ENCODE measurements at places on chromosomes 3 and 15.

GRCh38 chr3:4083225-4084015, 219.7 kb upstream of the SETMAR start:
- peaks cover 17% of the 10 kb centered on the region for H3K4me1 ChIP-seq
- no peak overlapping the region for H3K27ac ChIP-seq
- H3K27me3 ChIP-seq: no peaks in the 10 kb centered on the region
- no peaks in the 10 kb centered on the region for H3K36me3 ChIP-seq
- H3K4me3 ChIP-seq: no peak overlapping the region

- no peak overlapping the region for H3K4me3 ChIP-seq
- peaks cover 4% of the 10 kb centered on the region for H3K36me3 ChIP-seq
- H3K27ac ChIP-seq: peak overlapping the region; percentile 69
- H3K4me1 ChIP-seq: peaks cover 36% of the 10 kb centered on the region
Measured at GRCh38 chr15:69576035-69576526, 123.5 kb downstream of the RPLP1 start.

DNA sequence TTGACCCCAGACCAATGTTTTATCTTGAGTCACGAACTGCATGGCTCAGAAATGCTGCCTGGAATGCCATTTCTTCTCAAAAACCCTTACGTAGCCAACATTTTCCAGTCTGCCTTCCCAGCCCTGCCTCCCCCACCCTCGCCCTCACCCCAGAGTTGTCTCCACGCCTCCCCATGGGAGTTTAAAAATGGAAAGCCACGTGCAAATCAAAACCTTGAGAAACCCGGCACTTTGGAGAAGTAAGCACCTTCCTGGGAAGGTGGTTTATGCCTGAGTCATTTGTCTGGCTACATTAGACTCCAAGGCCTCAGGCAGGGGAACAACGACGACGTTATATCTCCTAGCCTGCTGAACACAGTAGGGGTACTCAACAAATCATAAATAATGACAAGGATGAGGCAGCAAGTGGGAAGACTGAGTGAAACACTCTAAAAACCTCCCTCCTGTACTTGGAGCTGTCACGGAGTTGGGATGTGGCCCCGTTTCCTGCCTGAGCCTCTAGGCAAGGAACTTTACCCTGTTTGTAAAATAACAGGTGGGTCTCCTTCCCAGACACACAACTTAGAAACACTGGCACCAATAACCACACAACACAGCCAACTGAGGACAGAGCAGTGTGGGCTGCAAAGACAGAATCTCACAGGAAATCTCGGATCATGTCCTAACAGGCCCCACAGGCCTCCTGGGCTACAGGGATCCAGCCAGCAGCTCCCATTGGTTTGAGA, 179.1 kb downstream of the NTRK3 start:
- no peaks in the 10 kb centered on the region for H3K27me3 ChIP-seq
- no peak overlapping the region for H3K27ac ChIP-seq
- H3K4me1 ChIP-seq: peaks cover 11% of the 10 kb centered on the region

GRCh38 chr15:73927476-73928240, 1.4 kb downstream of the LOXL1 start:
- DNase-seq: peak; percentile 63
- H3K36me3 ChIP-seq: no peaks in the 10 kb centered on the region
- H3K4me1 ChIP-seq: peaks cover 6% of the 10 kb centered on the region
- peaks cover 29% of the 10 kb centered on the region for H3K27me3 ChIP-seq
- H3K27ac ChIP-seq: peak overlapping the region; percentile 58
- H3K4me3 ChIP-seq: peak overlapping the region; percentile 69

- no peaks in the 10 kb centered on the region for H3K4me1 ChIP-seq
- no peak for DNase-seq
- no peaks in the 10 kb centered on the region for H3K36me3 ChIP-seq
- no peak overlapping the region for H3K27ac ChIP-seq
Measured at GRCh38 chr3:167829071-167829470, 93.5 kb downstream of the SERPINI1 start.

DNA sequence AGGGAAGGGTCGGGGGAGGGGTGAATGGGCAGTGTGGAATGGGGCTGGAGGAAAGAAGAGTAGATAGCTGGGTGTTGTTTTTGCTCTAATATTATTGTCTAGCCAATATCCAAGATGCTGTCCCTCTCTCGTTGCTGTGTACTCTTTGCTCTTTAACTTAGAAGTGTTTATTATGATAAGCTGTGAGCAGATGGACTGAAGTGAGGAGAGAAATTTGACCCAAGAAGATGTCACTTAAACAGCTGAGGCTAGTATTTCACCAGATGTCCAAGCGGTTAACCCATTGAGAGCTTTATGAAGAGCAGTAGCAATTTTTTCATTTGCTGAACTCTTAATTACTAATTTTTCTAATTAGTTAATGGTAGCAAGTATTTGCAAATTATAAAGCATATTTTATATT, 212.2 kb upstream of the TP63 start:
- DNase-seq: no peak
- no peak overlapping the region for H3K4me3 ChIP-seq
- H3K4me1 ChIP-seq: no peaks in the 10 kb centered on the region

DNA sequence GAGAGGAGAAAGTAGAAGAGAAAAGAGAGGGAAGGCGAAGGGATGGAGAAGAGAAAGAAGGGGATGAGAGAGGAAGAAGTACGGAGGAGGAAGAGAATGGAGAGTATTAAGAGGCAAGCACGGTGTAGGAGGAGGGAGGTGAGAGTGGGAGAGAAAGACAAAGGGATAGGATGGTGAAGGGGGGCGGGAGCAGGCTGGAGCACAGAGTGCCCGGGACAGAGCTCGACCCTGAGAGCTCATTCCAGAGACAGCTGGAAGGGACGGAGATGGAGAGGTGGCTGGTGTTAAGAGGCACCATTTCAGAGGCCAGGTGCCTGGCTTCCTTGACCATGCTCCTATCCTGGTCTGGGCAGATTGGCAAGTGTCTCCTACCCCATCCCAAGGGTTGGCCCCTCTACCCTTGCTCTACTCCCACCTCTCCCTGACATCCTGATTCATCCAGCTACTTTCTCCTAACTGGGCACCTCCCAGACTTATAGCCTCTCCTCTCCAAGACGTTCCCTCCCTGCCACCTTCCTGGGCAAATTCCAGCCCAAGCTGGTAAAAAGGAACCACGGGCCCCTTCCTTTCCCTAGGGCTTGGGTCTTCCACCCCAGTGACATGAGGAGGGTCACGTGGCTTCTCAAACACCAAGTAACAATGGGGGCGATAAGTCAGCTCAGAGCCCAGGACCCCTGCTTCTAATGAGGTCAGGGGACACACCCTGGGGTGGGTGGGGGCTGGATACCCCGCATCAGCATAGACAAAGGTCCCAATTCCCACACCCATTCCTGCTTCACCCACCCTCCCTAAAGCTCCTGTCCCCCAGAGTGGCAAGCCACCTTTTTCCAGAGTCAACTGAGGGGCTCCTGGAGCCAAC, 1.1 kb downstream of the CLCN2 start:
- peaks cover 25% of the 10 kb centered on the region for H3K4me1 ChIP-seq
- peak overlapping the region; percentile 84 for H3K4me3 ChIP-seq
- DNase-seq: no peak
- H3K27ac ChIP-seq: peak overlapping the region; percentile 40
- peaks cover 13% of the 10 kb centered on the region for H3K36me3 ChIP-seq

GRCh38 chr3:87801409-87801808, 257.4 kb downstream of the CGGBP1 start:
- no peak overlapping the region for H3K4me3 ChIP-seq
- peaks cover 17% of the 10 kb centered on the region for H3K27me3 ChIP-seq
- no peak overlapping the region for H3K27ac ChIP-seq
- no peaks in the 10 kb centered on the region for H3K36me3 ChIP-seq
- no peaks in the 10 kb centered on the region for H3K4me1 ChIP-seq

GRCh38 chr15:34886134-34886533, 83.4 kb downstream of the AQR start:
- no peak overlapping the region for H3K4me3 ChIP-seq
- no peak for DNase-seq
- H3K27me3 ChIP-seq: no peaks in the 10 kb centered on the region
- H3K36me3 ChIP-seq: peaks cover 31% of the 10 kb centered on the region
- H3K27ac ChIP-seq: no peak overlapping the region

GRCh38 chr15:50189633-50190032, 7.6 kb downstream of the SLC27A2 start:
- no peak overlapping the region for H3K27ac ChIP-seq
- peaks cover 3% of the 10 kb centered on the region for H3K36me3 ChIP-seq
- H3K4me3 ChIP-seq: no peak overlapping the region
- H3K27me3 ChIP-seq: no peaks in the 10 kb centered on the region
- peaks cover 16% of the 10 kb centered on the region for H3K4me1 ChIP-seq
- DNase-seq: no peak

Measured in progenitor cell of endocrine pancreas (in vitro differentiated cells).